ENCODE measurements at places on chromosomes 1 and 21. TPM values are rescaled to one million over a fixed set of nuclear protein-coding genes. Genes with fewer than 3 reads are reported as not detected.

The TXLNA gene
- polyA plus RNA-seq: 93.7 TPM

The PTGFR gene
- polyA plus RNA-seq: not detected

The SLFNL1 gene
- 0.55 TPM for polyA plus RNA-seq

The IL20 gene
- polyA plus RNA-seq: not detected

The TFF2 gene
- not detected for polyA plus RNA-seq

The A3GALT2 gene
- polyA plus RNA-seq: not detected

The FCAMR gene
- polyA plus RNA-seq: 0.11 TPM

The SLAMF1 gene
- 85.0 TPM for polyA plus RNA-seq

The TDRKH gene
- polyA plus RNA-seq: 8.3 TPM

The TTC22 gene
- polyA plus RNA-seq: 1.5 TPM

The IPO13 gene
- 17.8 TPM for polyA plus RNA-seq

The SLAMF7 gene
- polyA plus RNA-seq: 105 TPM

The PLA2G2F gene
- polyA plus RNA-seq: not detected

The RSRP1 gene
- polyA plus RNA-seq: 75.4 TPM

The EXOC8 gene
- 4.2 TPM for polyA plus RNA-seq

The CFHR4 gene
- polyA plus RNA-seq: not detected

The GJA9 gene
- not detected for polyA plus RNA-seq

The RUNX3 gene
- 29.7 TPM for polyA plus RNA-seq

The AZIN2 gene
- polyA plus RNA-seq: 0.14 TPM

The MYOC gene
- not detected for polyA plus RNA-seq

The S100A16 gene
- 0.14 TPM for polyA plus RNA-seq

The HEYL gene
- polyA plus RNA-seq: not detected

The MROH7 gene
- not detected for polyA plus RNA-seq

The GRHL3 gene
- 0.62 TPM for polyA plus RNA-seq

The HS2ST1 gene
- polyA plus RNA-seq: 20.3 TPM

The ZNF692 gene
- polyA plus RNA-seq: 41.6 TPM

The ANKRD65 gene
- polyA plus RNA-seq: 1.8 TPM

The TTC34 gene
- 0.04 TPM for polyA plus RNA-seq

The OTUD7B gene
- 2.0 TPM for polyA plus RNA-seq

The AK5 gene
- polyA plus RNA-seq: 0.08 TPM

The THEMIS2 gene
- polyA plus RNA-seq: 38.9 TPM

The PDZK1 gene
- polyA plus RNA-seq: 0.34 TPM

The WDR77 gene
- polyA plus RNA-seq: 153 TPM

The ENAH gene
- 0.04 TPM for polyA plus RNA-seq

The AMY1A gene
- not detected for polyA plus RNA-seq

The CD164L2 gene
- polyA plus RNA-seq: not detected

The PLEKHO1 gene
- 36.9 TPM for polyA plus RNA-seq

The IVL gene
- polyA plus RNA-seq: 17.0 TPM

The ACKR1 gene
- 1.8 TPM for polyA plus RNA-seq

The KANK4 gene
- not detected for polyA plus RNA-seq

The C1orf210 gene
- not detected for polyA plus RNA-seq

The DAB1 gene
- 0.05 TPM for polyA plus RNA-seq

Data from GM12878 (cell line).